CMK (cell line): ENCODE measurements at places on chromosomes 13 and 19.

- DNase-seq = no peak
Observed at GRCh38 chr13:28267497-28267896, 129.2 kb downstream of the PAN3 start.

- DNase-seq = no peak
Observed at GRCh38 chr13:58953638-58954037, 1210.1 kb downstream of the DIAPH3 start.

GRCh38 chr19:36246006-36246481 lies 31.1 kb downstream of the ZNF146 start:
- DNase-seq = no peak

- no peak for DNase-seq
Observed at GRCh38 chr19:48372904-48373303, 8.7 kb downstream of the SYNGR4 start.

DNA sequence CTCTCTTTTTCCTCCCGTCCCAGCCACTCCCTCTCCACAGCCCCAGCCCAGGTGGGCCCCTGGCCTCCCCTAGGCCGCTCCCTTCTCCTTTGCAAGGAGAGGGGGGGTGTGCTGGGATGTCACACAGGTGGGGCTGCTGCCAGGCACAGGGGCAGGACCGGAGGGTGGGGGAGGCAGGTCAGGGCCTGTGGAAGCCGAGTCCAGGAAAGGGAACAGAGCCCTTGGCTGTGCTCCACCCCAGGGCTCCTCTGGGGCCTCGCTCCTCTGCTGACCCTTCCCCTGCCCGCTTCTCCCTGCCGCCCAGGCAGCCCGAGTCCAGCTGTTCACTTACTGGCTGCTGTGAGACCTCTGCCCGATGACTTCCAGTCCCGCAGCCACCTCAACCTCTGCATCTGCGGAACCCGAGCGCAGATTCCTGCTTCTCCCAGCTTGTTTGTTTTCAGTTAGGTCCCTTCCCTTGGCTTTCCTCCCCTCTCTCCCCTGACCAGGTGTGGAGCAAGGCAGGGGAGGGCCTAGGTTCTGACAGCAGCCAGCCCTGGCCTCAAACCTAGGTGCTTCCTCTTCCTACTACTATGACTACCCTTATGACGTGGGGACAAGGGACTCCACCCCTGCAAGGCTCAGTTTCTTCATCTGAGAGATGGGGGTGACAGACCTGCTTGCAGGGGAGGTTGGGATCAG lies 850 bp upstream of the KLK11 start:
- DNase-seq = no peak

GRCh38 chr13:75751350-75751749 lies 115.2 kb downstream of the LMO7 start:
- DNase-seq = no peak

- no peak for DNase-seq
Observed at GRCh38 chr19:54325194-54325621, 12.2 kb upstream of the LILRA5 start.
